ENCODE measurements at places on chromosomes 13 and 19. TPM values are rescaled to one million over a fixed set of nuclear protein-coding genes. Genes with fewer than 3 reads are reported as not detected.

GRCh38 chr13:108060111-108060510 lies 155.2 kb downstream of the LIG4 start:
- no peak for DNase-seq

DNA sequence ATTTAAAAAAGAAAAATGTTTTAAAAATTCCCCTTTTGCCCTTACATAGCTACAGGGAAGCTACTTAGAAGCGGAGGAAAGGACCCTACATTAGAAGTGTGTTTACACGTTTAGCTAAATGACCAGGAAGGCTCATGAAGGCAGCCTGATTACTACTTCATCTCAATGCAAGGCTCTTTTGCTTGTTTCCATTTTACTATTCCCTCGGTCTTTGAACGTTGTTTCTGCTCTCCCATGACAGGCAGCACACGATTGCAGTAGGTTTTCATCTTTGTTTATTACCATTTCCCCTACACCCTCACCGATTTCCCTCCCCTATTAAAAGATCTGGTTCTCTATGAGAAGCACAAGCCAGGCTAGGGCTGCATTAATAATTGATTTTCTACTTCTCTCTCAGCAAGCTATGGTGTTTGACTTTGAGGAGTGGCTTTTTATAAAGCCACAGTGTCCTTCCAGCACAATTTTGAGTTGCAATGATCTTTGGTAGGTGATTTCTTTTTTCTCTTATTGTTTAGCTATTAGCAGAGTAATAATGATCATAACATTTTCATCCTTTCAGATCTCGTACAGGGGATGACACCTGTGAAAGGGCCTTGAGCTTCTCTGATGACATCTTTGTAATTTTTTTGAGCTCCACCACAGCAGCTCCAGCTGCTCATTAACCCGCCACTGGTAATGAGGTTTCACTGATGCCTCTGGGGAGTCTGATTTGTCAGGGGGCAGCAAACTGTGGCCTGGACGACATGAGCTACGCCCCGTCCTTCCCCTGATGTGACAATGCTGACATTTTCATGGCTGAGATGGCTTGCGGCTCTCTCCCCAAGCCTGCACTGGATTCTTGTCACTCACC lies 670.3 kb downstream of the UQCRFS1 start:
- no peak for DNase-seq

- peak; percentile 97 for DNase-seq
Observed at GRCh38 chr13:33279414-33280278, 5.9 kb downstream of the STARD13 start.

DNA sequence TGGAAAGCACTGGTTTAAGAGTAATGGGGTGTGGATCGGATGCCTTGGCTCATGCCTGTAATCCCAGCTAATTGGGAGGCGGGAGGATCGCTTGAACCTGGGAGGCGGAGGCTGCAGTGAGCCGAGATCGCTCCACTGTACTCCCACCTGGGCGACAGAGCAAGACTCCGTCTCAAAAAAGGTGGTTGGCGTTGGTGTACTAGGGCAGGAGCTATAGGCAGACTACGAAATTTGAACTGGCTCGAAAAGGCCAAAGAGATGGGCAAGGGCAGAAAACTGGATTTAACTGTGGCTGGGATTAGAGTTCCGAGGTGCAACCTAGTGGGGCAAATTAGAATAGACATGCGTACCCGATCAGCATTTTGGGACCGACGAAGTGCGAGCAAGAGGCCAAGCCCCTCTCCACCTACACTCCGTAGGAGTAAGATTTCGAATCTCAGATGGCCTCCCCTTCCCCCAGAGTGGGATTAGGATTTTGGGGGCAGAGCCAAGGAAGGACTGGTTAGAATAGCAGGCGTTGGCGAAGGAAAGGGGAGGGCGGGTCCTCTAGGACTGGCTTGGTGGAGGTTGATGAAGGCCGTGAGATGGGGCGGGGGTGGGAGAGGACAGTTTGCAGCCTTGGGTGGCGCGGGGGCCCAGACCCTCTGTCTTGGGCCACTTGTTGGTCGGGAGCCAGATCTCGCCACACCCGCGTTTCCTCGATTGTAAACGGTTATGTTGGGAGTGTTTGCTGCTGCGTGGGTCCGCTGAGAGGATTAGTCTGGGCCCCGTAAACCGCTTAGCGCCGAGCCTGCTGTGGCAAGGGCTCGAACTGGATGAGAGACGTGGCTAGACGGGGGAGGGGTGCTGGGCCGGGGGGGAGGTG lies 2.0 kb upstream of the INAFM1 start:
- DNase-seq, result no peak

DNA sequence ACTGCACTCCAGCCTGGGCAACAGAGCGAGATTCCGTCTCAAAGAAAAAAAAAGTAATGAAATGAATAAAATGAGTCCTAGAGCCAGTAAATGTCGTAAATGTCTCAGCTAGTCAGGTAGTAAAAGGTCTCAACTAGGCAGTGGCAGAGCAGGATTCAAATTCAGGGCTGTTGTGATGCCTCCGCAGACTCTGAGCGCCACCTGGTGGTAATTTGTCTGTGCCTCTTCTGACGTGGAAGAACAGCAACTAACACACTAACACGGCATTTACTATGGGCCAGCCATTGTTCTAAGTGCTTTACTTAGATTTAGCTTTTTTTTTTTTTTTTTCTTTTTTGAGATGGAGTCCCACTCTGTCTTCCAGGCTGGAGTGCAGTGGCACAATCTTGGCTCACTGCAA lies 30.2 kb downstream of the CYP2F1 start:
- peak; percentile 68 for DNase-seq

Gene ZNF575
- not detected for total RNA-seq

All from M059J (cell line).